SW 1271 (cell line): ENCODE measurements at places on chromosomes 11 and 22.
A peak's percentile ranks its signal among the peaks of the same experiment; 100 is the strongest.

DNA sequence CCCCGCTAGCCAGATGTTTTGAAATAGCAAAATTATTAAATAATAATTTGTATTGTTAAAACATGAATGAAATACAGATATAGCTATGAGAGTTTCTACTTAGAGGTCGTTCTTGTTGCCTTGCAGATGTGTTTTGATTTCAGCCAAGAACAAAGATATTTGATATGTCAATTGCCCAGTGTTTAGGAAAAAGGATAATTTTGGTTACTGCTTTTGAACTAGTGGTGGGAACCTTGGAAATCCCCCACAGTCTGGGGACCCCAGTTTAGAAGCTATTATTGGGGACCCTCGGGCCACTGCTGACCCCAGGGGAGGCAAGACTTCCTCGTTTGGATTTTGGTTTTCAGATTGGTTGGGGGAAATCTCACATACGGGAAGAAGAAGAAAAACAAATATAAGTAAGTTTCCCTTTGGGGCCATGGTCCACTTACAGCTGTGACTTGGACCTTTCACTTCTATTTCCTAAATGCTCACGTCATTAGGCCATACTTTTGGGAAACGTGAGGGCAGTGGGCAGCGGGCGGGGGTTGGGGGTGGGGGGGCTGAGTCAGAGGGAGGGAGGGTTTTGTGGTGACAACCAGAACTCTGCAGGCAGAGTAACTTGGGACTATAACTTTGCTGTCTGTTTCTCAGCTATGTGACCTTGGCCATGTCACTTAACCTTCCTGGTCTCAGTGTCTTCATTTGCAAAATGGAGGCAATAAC lies 37.0 kb downstream of the LDLRAD3 start:
- DNase-seq, result no peak

DNA sequence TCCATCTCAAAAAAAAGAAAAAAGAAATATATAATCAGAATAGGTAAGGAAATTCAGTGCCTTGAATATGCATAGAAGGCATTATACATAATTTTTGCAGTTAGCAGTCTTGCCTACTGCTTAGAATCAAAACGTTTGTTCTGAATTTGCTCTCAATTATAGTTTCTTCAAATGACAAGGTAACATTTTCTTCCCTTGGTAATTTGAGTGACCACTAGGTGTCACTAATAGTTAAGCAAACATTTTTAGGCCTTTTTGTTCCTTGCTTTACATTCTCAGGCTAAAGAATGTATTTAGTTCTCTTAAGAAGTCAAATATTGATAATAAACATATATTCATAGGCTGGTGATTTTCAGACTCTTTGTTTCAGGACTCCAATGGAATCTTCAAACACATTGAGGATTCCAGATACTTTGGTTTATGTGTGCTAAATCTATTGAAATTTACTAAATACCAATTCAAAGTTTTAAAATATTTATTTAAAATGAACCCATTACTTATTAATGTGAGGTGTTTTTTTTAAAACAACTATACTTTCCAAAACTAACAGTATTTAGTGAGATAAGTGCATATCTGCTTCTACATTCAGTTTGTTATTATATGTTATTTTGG lies 55.0 kb upstream of the DEPDC7 start:
- no peak for DNase-seq

DNA sequence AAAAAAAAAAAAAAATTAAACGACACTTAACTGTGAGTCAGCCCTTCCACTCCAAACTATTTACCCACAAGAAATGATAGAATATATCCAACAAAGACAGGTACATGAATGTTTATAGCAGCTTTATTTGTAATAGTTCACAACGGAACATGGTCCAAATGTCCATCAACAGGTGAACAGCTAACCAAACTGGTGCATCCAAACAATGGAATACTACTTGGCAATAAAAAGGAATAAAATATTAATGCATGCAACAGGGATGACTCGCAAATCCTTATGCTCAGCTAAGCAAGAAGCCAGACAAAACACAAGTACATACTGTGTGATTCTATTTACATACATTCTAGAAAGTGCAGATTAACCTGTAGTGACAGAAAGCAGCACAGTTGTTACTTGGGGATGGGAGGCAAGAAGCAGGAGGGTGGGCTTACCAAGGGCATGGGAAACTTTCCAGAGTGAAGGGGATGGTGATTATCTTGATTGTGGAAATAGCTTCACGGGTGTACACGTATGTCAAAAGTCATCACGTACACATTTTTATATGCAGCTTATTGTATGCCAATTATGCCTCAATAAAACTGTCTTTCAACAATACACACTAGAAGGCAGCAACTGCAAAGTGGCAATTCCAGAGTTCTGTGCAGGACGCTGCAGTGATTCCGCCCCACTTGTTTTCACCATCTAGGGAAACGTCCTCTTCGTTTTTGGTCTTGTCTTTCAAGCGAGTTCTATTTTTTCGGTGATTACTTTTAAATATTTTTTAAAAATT lies 6.7 kb upstream of the SF1 start:
- DNase-seq, result no peak

GRCh38 chr11:91086028-91086427 lies 863.2 kb upstream of the CHORDC1 start:
- no peak for DNase-seq

GRCh38 chr11:970319-970871 lies 44.7 kb downstream of the AP2A2 start:
- no peak for DNase-seq

DNA sequence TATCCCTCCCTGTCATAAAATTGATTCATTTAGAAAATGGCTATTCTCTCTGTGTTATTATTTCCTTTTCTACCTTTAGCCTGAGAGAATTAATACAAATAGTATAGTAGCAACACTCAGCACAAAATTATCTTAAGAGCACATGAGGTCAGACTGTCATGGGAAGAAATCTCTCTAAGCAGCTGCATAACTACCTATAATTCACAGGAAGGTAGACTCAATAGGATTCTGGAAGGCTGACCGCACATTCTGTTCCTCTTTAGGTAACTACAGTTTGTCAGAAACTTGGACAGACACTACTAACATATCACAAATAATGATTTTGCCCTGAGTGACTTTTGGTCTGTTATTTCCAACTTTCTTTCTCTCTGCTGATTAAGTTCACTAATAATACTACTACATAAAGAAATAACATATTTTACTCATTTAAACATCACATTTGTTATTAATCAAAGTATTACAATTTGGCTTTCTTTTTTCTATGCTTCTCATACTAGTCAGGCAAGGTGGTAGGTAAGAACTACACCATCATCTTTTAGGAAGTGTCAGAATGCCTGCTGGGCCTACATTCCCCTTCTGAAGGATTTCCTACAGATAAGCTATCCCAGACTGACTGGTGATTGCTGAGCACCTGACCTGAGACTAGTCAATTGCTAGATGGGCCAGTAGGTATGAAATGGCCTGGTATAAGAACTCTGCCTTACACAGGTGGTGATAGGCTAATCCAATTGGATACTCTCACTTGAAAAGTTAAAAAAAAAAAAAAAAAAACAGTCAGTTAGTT lies 325.1 kb downstream of the DLG2 start:
- DNase-seq, result no peak

GRCh38 chr22:42275970-42276369 lies 5.5 kb upstream of the TCF20 start:
- DNase-seq, result no peak

- no peak for DNase-seq
Measured at GRCh38 chr11:84853841-84854497, 773.2 kb downstream of the DLG2 start.

- DNase-seq, result no peak
Measured at GRCh38 chr11:1776331-1776851, 12.7 kb upstream of the CTSD start.

DNA sequence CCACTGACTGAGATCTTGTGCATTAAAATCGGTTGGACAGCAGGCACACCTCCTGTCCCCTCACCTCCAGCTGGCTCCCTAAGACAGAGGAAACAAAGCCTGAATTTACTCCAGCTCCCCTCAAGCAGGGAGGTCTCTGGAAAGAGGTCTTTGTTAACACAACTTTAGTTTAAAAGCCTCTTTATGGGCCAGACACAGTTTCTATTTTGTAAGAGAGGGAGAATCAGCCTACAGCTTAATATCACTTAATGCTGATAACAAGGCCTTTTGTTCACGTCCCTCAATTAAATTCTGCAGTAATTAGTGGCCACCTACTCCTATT lies 36.3 kb downstream of the PLEKHA7 start:
- DNase-seq, result no peak

DNA sequence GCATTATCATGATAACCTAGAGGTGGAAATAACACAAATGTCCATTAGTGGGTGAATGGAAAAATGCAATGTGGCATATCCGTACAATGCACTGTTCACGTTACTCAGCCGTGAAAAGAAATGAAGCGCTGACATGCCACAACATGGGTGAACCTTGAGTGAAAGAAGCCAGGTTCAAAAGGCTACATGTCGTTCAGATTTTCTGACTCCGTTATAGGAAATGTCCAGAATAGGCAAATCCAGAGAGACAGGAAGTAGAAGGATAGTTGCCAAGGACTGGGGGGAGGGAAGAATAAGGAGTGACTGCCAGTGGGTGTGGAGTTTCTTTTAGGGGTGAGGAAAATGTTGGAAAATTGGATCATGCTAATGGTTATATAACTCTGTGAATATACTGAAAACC lies 133.8 kb downstream of the ATXN10 start:
- no peak for DNase-seq

DNA sequence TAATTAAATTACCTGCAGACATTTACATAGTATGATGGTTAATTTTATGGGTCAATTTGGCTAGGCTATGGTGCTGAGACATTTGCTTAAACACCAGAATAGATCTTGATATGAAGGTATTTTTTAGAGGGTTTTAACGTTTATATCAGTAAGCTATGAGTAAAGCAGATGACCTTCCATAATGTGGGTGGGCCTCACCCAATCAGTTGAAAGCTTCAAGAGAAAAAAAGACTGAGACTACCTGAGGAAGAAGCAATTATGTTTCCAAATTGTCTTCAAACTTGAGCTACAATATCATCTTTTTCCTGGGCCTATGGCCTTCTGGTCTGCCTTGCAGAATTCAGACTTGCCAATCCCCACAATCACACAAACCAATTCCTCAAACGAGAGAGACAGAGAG lies 498.8 kb upstream of the API5 start:
- no peak for DNase-seq

DNA sequence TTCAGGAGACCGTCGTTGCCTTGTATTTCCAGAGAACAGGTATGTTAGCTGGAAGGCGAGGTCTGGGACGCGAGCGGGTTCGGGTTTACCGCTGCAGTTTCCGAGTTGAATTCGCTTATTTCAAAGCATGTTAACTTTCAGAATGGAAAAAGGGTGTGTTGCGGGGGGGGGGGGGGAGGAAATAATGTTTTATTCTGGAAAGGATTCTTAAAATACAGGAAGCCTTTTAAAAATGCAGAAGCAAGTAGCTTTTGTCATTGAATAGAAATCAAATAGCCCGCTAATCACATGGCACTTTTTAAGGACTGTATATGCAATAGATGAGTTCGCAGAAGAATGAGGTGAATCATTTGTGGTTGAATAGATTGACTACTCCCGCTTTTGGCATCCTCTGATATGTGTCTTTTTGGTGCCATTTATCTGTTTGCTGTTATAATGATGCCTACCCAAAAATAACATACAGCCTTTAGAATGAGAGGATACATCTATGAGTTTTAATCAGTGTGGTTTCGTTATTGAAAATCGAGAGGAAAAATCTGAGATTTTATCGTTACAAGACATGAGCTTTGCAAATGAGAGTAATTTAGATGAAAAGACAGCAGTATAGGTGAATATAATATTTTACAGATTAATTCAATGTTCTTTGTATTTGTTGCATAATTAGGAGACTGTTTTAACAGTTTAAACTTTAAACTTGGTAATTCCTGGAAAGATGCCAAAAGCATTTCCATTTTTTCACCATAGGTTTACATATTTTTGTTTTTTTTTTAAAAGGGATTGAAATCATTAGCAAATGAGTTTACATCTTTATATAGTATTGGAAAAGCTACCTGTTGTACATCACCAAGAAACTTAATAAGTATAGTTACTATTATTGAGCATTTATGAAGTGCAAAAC lies 1.7 kb downstream of the PDE3B start:
- no peak for DNase-seq

DNA sequence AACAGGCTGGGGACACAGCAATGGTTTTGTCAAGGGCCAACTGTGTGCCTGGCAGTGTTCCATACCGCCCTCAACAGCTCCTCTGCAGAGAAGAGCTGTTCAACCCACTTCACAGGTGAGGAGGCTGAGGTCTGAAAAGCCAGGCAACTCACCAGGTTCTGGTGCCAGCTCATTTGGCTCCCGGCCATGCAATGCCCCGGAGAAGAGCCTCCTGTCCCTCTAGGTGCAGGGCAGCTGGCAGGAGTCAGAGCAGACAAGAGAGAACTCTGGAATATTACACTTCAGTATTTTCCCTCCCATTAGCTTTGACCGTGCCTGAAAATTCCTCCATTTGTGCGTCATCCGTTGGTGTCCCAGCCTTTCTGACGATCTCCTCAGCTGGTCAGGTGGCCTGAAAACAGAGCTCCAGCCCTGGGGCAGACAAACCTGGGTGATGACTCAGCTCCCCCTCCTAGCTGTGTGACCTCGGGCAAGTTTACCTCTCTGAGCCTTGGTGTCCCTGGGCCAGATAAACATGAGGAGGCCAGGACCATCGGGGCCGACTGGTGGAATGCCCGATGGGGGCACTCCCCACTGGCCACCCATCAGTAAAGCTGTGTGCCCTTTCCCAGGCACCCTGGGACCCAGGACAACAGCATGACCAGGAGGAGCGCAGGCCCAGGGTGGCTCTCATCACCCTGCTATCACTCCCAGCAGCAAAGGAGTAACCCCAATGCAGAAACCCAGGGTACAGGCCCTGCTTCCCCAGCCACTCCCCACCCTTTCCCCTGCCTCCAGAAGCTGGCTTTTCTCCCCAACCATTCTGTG lies 9.6 kb upstream of the C1QTNF6 start:
- peak; percentile 31 for DNase-seq

- no peak for DNase-seq
Measured at GRCh38 chr11:36729825-36730224, 131.8 kb upstream of the RAG2 start.

DNA sequence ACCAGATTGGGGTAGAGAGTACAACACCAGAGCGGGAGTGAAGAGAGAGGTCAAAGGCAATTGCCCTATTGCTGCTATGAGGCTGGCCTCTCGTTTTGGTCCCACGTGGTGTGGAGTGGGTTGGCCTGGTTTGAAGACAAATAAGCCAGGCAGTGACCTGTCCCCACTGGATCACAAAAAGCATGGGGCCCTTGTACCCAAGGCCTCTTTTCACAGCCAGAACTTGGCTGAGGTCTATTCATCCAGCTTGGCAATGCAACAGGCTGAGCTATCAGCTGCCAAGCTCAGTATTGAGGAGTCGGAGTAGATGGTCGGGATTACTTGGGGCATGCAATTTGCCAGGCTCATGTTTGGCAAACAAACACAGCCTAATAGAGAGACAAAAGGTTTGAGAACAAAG lies 19.2 kb upstream of the GALNT18 start:
- no peak for DNase-seq
